ENCODE measurements at places on chromosomes 2 and 18. TPM values are rescaled to one million over a fixed set of nuclear protein-coding genes. Genes with fewer than 3 reads are reported as not detected.

FAM124B gene
- 1.2 TPM for total RNA-seq

DNA sequence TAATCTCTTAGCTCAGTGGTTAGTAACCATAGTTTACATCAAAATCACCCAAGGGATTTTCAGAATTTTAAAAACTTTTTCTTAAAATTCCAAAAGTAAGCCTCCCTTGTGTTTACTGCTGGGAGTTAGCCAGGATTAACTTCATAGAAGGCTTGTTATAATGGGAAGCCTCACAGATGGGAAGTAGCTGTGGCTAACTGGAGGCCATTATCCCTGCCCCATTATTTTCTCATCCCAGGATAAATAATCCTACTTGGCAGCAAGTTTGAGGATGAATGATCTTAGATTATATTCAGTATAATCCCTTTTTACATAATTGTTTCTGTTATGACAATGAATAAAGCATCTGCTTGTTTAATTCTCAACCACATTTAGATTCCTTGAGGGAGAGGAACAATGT is 25.5 kb downstream of the PLEK start:
- DNase-seq, result no peak

DNA sequence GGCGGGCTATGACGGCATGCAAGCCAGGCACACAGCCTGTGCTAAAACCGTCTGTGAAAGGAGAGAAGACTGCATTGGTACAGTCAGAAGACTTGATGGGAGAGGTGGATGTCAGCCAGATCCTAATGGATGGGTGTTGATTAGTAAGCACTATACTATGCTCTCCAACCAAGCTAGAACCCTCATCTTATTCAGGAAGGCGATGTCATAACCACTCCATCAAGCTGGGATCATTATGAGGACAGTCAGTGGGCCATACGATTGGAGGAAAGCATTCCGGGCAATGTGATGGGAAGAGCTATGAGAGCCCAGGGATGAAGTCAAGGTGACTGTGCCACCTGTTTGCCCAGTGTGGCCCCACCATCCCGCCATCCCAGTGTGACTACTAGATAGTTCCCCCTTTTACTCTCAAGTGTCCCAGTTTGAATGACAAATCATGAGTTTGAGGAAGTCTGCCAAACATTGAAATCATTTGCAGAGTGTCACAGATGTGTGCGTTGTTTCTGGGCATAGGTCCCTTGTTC is 66.4 kb downstream of the MRPS9 start:
- DNase-seq, result no peak

CLIP4 gene
- 31.7 TPM for total RNA-seq

TAF4B gene
- total RNA-seq, result 3.3 TPM

CD8A gene
- total RNA-seq, result 4.8 TPM

- no peak for DNase-seq
Measured at GRCh38 chr2:58055033-58055786, 8.6 kb downstream of the VRK2 start.

GRCh38 chr2:128187032-128187654 is 96.1 kb downstream of the UGGT1 start:
- DNase-seq, result no peak

Data from activated CD4-positive, alpha-beta memory T cell treated with anti-CD3 and anti-CD28 coated beads, Interleukin-2, amount 10 ng/mL, durations not matched to agents 7 days and 5 days (primary cell).